ENCODE measurements at places on chromosomes 16 and 17. TPM values are rescaled to one million over a fixed set of nuclear protein-coding genes. Genes with fewer than 3 reads are reported as not detected.

DNA sequence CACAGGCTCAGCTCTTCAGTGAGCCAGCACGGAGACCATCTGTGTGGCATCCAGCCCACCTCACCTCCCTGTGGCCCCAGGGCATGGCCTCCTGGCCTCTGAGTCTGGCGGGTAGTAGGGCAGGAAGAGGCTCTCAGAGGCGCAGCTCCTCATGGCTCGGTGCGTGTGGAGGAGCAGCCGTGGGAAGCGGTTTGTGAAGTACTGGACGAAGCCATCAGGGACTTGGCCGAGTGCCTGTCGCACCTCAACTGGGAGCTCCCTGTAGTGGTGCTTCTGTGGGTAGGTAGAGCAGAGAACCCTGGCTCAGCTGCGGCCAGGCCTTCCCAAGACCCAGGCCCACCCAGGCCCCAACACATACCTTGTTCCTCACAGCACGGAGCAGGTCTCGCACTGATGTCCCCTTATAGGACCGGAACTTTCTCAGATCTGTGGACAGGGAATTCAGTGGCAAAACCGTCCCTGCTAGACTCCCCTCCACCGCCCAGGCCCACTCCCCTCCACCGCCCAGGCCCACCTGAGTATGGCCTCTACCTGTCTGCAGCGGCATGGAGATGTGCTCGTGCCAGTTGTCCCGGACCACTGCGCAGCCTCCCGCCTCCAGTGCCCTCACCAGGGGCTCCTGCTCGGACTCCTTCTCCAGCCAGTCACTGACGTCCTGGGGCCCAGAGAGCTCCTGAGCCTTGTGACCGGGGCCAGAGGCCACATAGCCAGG is 12.2 kb downstream of the PLK1 start:
- DNase-seq, result no peak

DNA sequence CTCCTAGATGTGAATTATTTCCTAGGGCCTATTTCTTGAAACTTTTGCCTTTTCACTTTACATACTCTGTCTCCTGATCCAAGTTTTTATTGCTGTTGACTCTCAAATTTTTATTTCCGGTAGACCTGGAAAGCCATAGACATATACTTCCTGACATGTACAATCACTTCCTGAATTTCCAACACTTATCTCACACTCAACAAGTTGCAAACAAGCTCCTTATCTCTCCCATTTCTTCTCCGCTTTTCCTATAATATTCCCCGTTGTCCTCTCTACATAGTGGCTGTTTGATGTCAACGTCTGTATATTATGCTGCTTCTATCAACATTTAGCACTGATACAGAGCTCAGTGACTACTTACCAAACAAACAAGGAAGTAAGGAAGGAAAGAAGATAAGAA is 59.3 kb downstream of the IKZF3 start:
- no peak for DNase-seq

GRCh38 chr16:17301593-17302135 is 169.1 kb downstream of the XYLT1 start:
- DNase-seq, result no peak

GRCh38 chr17:36149296-36149820 is 27.1 kb downstream of the TBC1D3B start:
- no peak for DNase-seq

- DNase-seq, result no peak
Measured at GRCh38 chr17:49440581-49440980, 25.9 kb upstream of the PHB1 start.

- no peak for DNase-seq
Measured at GRCh38 chr16:52368859-52369258, 178.1 kb downstream of the TOX3 start.

GRCh38 chr17:7263801-7264078 is 1.5 kb upstream of the CLDN7 start:
- no peak for DNase-seq

DNA sequence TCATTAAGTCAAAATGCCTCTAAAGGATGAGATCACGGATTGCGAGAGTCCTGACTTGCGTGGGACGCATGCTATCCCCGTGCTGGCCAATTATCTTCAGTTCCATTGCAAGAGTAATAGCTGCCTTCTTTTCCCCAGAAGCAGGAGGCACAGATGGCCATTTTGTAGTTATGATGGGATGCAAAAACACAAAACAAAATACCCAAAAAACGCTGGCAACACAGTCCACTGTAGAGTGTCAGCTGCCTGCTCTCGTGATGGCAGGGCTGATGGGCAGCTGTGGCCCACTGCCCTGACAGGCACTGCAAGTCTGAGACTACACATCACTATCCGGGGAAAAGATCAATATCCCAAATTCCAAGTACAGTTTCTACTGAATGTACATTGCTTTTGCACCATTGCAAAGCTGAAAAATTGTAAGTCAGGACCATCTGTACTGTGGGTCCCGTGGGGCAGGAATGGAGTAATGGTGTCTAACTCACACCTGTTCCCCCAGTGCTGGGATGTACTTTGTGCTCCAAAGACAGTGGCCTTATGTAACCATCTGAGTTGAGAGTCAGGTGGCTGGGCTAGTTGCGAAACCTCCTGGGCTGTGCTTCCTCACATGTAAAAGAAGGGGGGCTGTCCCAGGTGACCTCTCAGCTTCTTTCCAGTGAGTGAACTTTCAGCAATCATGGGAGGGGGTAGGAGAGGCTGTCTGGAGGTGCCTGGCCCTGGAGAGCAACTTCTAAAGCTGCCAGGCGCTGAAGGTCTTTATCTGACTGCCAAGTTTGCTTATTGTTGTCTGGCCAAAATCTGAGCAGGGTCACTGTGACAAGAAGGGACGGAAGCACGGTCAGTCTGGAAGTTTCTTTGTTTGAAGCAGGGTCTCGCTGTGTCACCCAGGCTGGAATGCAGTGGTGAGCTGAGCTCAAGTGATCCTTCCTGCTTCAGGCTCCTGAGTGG is 4.7 kb downstream of the SLC47A1 start:
- DNase-seq, result no peak

DNA sequence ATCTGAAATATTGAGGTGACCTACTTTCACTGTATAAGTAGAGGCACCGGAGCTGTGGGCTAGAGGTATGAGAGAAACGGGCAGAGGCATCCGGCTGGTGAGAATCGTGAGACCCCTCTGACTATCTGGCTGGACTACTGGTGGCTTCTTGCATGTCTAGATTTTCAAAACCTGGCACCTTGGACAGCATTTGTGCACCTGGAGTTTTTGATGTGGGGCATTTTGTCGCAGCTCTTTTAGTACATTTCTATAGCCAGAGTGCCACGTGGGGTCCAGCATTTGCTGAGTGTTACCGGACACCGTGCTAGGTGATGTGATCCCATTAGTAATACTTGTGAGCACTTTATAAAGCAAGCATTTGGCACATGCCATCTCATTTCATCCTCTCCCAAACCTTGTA is 32.6 kb upstream of the SHISA9 start:
- DNase-seq, result no peak

- no peak for DNase-seq
Measured at GRCh38 chr17:6159541-6160231, 89.5 kb downstream of the WSCD1 start.

- DNase-seq, result no peak
Measured at GRCh38 chr17:39194985-39195524, 2.4 kb downstream of the CACNB1 start.

GNG13 gene
- not detected for total RNA-seq

DOC2B gene
- total RNA-seq, result 0.64 TPM

CARHSP1 gene
- total RNA-seq, result 47.1 TPM

HS3ST3B1 gene
- total RNA-seq, result 0.13 TPM

Data from SK-MEL-5 (cell line).